ENCODE measurements at places on chromosomes 11 and 22.

- no peak for DNase-seq
Observed at GRCh38 chr11:94793002-94793401, 24.8 kb downstream of the AMOTL1 start.

- DNase-seq = no peak
Observed at GRCh38 chr22:30452861-30453260, 19.0 kb downstream of the SEC14L3 start.

DNA sequence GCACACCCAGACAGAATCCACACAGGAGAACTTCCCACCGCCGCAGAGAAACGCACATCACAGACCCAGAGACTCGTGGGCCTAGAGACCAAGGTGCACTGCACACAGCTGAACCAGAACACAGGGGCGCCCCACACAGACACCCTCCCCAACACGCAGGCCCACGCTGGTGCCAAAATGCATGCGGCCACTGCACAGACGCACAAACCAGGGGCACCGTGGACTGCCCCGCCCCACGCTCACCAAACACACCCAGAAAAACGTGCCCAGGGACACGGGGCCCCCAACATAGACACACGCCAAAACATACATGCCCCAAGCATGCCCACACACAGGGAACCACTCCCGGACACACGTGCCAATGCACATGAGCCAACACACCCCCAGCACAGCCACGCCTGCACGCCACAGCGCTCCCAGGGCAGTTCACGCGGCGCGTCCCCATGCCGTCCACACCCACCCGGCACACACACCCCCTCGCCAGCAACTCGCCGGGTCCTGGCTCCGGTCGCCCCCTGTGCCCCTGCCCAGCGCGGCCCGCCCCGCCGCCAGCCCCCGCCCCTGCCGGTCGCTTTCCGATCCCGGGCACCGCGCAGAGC lies 7.8 kb downstream of the ELFN2 start:
- no peak for DNase-seq

DNA sequence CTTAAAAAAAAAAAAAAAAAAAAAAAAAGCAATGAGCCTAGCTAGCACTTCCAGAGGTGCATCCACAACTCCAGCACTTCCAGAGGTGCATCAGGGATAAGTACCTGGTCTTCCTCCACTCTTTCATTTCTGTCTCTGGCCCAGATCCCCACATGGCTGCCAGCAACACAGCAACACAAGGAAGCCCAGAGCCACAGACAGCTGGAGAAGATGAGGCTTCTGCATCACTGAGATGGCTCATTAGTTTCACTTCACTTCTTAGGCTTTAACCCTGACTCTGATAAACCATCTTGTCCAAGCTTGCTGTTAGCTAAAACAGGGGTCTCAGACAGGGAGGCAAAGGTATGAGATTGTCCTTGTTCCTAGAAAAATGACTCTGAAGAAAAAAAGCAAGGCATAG lies 35.6 kb downstream of the PC start:
- no peak for DNase-seq

GRCh38 chr11:63490551-63491239 lies at the start of gene PLAAT5:
TSS of gene PLAAT5 (minus strand) at chr11:63491167. CDS start at chr11:63491034, 133 bp downstream.
- DNase-seq = no peak

GRCh38 chr11:67571443-67571842 lies 12.2 kb upstream of the GSTP1 start:
- no peak for DNase-seq

- peak; percentile 72 for DNase-seq
Observed at GRCh38 chr11:33620423-33621171, 80.0 kb downstream of the C11orf91 start.

GRCh38 chr22:46969961-46970360 lies 207.5 kb downstream of the TBC1D22A start:
- no peak for DNase-seq

DNA sequence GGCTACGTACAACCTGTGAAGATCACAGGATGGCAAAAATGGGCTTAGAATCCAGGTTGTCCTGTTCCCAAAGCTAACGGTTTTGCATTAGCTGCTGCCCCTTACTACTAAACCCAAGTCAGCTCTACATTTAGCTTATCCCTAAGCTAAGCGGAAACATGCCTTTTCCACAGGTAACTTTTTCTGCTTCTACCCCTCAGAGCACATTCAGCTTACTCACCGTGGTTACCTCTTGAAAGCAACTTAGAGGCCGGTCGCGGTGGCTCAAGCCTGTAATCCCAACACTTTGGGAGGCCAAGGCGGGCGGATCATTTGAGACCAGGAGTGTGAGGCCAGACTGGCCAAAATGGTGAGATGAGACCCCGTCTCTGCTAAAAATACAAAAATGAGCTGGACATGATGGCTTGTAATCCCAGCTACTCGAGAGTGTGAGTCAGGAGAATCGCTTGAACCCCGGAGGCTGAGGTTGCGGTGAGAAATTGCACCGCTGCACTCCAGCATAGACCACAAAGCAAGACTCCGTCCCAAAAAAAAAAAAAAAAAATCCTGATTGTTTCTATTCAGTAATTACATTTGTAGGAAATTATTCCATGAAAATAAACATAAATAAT lies 790 bp upstream of the TMEM41B start:
- DNase-seq = no peak

- DNase-seq = no peak
Observed at GRCh38 chr11:57474017-57474802, 13.9 kb downstream of the RTN4RL2 start.

DNA sequence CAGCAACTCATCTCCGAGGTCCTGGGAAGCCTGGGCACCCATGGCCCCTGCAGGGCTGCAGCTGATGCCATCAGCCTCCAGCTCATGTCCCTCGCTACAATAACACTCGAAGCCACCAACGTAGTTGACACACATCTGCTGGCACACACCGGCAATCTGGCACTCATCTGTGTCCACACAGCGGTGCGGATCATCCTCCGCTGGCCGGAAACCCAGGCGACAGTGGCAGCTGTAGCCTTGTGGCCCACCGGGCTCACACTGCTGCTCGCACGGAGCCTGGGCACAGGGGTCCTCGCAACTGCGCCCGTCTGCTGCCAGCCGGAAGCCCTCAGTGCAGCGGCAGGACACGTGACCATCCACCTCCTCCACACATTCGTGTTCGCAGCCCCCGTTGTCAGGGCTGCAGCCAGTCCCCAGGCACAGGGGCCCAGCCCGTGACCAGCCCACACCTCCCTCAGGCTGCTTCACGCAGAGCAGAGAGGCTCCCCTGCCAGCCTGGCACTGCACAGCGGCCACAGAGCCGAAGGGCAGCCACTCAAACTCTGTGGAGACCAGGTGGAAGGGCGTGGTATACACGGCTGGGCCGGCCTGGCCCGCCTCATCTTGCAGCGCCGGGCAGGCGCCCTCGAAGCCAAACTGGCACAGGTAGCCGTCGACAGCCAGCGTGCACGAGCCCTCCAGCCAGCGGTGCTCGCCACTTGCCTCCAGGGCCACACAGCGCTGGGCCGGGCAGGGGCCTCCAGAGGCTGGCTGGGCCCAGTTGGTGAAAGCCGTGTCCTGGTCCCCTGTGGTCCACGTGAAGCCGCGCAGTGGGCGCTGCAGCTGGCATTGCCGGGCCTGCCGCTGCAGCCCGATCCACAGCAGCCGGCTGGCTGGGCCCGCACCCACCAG lies 678 bp downstream of the CD248 start:
- no peak for DNase-seq

DNA sequence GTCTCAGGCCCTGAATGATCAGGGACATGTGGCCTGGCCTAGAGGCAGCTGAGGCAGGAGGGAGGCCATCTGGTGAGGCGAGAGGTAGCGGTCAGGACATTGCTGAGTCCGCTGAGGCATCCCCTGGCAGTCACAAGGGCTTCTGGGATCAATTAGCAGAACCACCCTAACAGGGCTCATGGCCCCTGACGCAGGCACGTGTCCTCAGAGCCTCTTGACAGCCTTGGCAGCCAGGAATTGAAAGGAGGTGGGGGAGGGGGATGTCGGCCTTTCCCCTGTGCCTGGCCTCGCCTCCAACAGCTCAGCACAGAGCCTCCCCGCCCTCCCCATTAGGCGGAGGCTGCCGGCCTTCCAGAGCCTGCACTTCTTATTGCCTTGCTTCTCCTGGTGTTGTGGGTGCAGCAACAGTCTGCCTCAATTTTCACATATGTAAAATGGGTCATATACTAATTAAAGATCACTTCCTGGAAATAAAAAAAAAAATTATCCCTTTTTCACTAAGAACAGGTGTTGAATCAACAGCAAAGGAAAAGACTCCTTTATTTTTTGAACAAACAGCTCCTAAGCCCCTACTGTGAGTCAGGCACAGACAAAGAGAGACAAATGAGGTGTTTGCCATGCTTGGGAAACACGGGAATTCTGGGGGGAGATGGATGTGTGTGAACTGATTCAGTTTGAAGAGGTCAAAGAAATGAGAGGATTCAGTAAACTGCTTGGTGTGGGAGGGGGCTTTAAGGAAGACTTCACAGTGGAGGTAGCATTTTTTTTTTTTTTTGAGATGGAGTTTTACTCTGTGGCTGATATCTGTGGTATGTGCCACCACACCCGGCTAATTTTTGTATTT lies 55.3 kb downstream of the NFAM1 start:
- DNase-seq = no peak

- DNase-seq = no peak
Observed at GRCh38 chr11:18791969-18792628, 501 bp upstream of the PTPN5 start.

GRCh38 chr11:87804176-87804575 lies 371.1 kb downstream of the RAB38 start:
- DNase-seq = no peak

- no peak for DNase-seq
Observed at GRCh38 chr11:123588117-123588863, 66.1 kb downstream of the SCN3B start.

DNA sequence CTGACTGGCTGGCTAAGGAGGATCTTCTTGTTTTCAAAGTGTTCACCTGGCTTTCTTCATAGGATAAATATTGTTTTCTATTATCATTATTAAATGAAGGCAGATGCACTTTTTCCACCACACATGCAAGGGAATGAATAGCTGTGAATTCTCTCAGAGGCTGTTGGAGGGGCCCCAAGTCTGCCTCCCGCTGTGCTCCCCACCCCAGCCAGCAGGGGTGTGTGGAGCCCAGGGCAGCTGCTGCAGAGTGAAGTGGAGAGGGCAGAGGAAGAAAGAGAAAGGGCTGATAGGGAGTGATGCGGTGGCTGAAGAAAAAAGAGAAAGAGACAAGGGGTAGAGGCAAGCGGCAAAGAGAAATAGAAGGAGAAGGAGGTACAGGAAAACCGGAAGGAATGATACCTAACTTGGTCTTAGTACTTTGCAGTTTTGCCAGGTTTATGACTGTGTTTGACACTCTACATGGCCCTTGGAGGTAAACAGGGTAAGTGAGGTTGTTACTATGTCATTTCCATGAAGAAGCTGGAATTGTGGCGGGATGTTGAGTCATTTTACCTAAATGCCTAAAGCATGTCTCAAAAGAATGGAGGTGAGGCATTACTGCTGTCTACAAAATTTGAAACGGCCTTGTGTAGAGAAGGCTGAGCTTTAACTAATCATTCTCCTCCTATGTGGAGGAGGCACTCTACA lies 145.7 kb upstream of the B3GAT1 start:
- DNase-seq = no peak

GRCh38 chr11:96123301-96123700 lies 199.4 kb upstream of the MTMR2 start:
- DNase-seq = no peak

- no peak for DNase-seq
Observed at GRCh38 chr11:84381666-84382065, 1095.5 kb upstream of the CCDC90B start.

GRCh38 chr11:80650966-80651365 lies 1210.1 kb upstream of the TENM4 start:
- no peak for DNase-seq

DNA sequence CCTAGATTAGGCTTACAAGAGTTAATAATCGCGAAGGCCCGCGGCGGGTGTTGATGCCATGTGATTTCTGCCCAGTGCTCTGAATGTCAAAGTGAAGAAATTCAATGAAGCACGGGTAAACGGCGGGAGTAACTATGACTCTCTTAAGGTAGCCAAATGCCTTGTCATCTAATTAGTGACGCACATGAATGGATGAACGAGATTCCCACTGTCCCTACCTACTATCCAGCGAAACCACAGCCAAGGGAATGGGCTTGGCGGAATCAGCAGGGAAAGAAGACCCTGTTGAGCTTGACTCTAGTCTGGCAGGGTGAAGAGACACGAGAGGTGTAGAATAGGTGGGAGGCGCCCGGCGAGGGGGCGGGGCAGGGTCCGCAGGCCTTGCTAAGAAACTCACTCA lies 65.5 kb downstream of the AAMDC start:
- DNase-seq = no peak

DNA sequence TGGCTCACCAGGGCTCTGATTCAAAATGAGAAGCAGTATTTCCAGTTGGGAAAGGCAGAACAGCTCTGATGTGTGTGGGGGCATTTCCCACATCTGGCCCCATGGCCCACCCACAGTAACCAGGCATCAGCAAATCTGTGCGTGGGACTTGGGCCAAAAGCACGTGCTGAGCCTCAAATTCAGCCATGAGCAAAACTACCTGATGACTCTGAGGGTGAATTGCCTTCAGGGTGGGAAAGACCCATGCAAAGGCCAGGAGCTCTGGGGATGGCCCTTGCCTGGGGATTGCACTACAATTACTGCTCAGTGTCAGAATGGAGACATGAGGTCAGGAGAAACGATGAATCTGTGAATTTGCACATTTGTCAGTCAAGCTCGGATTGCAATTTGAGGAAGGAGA lies 20.9 kb downstream of the TP53AIP1 start:
- no peak for DNase-seq

DNA sequence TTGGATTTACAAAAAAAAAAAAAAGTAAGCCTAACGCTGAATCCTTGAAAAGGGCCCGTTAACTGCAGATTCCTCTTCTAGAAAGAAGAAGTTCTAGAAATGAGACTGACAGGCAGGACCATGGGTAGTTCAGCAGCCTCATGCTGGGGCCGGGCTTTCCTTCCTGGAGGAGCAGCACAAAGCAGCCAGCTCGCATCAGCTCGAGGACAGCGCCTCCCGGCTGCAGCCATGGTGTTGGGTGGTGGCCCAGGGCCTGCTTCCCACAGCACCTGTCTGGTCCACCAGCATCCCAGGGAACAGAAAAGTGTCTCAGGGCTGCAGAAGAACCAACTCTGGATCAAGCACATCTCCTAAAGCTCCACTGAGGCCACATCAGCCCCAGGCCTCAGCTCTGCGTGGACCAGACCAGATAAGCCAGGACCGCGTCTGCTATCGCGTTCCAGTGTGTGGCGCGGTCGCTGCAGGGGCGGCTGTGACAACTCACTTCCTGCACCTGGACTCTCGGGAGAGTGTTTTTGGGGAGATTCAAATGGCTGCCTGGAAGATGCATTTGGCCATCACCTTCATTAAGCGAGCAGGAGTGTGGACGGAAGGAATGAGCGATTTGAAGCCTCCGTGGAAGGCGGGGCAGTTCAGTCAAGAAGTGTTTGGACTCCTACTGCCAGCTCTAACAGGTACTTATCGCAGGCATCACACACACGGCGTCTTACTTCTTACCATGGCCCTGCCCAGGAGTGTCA lies 53.5 kb downstream of the MYH9 start:
- DNase-seq = no peak

DNA sequence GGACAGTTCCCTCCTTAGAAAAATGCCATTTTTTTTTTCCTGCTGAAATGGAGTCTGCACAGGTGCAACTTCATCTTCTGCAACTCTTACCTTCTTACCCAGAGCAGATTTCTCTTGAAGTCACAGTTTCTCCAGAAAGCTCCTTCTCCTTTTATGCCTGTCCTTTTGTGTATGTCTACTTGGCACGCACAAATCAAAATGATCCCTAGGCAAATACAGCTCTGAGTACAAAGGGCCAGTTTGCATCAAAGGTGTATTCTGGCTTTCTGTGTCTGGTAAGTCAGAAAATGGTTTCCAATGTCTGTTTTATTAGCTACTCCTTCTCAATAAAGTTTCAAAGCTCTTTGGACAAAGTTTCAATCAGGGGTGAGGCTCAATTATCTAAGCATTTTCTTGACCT lies 2.5 kb downstream of the CLDN25 start:
- DNase-seq = no peak

All from astrocyte of the cerebellum (primary cell).